Amniotic stem cell (primary cell): ENCODE measurements at places on chromosomes 1 and 21.

DNA sequence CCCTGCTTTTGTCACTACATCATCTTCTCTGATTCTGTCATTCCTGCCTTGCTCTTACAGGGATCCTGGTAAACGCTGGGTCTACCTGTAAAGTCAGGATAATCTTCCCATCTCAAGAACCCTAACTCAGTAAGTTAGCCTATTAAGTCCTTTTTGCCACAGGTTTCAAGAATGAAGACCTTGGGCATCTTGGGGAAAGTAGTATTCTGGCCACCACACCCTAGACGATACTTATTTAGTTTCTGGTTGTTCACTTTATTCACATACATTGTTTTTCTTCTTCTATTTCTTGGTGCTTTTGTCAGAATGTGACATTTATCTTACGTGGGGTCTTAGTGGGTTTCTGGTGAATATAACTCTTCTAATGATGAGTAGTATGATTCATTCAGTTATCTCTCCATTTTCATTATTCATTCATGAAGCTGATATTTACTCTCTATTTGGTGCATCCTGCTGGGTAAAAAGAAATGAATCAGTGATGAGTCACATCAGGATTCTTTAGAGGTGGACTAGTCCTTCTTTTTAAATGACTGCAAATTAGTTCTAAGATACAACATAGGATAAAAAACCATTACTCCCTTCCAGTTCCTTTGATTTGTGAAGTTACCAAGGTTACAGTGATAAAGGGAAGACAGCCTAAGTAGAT lies 514.4 kb upstream of the B3GALT2 start:
- peak; percentile 4 for DNase-seq

- DNase-seq, result no peak
These were observed 94.9 kb downstream of the ZNF644 start for GRCh38 chr1:90926971-90927370.

DNA sequence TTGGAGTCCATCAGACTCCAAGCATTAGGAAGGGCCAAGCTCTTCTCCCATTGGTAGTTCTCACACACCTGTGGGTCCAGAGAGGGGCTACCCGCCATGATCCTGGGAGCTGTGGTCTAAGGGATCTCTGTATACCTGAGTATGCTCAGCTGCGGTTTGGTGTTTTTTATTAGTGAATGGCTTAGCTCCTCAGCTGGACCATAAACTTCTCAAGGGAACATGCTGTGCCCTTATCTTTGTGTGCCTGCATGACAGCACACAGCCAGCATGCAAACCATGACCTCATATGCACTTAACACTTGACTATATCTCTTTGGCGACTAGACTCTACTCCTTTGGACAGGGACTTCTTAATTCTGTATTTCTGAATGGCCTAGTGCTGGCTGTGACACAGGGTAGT lies 94.5 kb downstream of the CD58 start:
- DNase-seq, result no peak

- peak; percentile 70 for DNase-seq
These were observed 7.3 kb downstream of the GLMN start for GRCh38 chr1:92291372-92291999.

DNA sequence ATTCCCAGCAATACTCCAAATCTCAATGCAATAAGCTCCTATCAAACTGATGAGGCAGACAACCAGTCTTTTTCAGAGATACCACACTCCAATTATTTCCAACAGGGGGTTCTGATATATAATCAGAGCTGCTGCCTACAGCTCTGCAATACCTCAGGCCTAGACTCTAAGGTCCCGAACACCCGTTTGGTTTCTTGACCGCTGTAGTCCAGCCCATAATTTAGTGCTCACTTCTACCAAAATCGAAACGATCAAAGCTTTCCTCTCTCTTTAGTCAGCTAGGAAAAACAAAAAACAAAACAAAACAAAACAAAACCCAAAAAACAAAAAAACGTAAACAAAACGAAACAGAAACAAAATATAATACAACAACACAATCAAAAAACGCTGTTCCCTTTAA lies 453.0 kb downstream of the NEGR1 start:
- DNase-seq, result no peak

- no peak for DNase-seq
These were observed 8.0 kb downstream of the CCDC17 start for GRCh38 chr1:45615885-45616284.

- DNase-seq, result no peak
These were observed 59.2 kb upstream of the TNR start for GRCh38 chr1:175802407-175803123.

- no peak for DNase-seq
These were observed at the start of gene TTLL10 for GRCh38 chr1:1173793-1174415. TTLL10 (plus strand) TSS chr1:1173880; CDS start chr1:1179216, 5,336 bp downstream.

- no peak for DNase-seq
These were observed 36.9 kb downstream of the C2CD2 start for GRCh38 chr21:41916888-41917433.

- no peak for DNase-seq
These were observed 8.9 kb upstream of the HAO2 start for GRCh38 chr1:119359730-119360129.

DNA sequence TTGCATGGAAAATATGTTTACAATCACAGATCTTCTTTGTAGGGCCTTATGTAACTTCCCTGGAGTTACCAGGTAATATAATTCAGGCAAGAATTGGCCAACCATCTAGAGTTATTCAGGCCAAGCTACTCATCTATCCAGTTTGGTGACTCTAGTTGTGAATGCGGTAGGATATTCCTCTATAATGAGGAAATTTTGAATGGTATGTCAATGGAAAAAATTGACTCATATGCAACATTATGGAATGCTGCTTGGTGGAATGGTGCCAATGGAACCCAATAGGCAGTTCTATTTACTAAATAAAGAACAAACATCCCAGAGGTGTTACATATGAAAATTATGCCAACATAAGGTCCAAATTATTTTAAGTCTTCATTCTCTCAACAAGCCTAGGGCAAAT lies 5.6 kb upstream of the TNFSF18 start:
- DNase-seq, result no peak

GRCh38 chr1:118926261-118926660 lies 61.9 kb downstream of the TBX15 start:
- no peak for DNase-seq

DNA sequence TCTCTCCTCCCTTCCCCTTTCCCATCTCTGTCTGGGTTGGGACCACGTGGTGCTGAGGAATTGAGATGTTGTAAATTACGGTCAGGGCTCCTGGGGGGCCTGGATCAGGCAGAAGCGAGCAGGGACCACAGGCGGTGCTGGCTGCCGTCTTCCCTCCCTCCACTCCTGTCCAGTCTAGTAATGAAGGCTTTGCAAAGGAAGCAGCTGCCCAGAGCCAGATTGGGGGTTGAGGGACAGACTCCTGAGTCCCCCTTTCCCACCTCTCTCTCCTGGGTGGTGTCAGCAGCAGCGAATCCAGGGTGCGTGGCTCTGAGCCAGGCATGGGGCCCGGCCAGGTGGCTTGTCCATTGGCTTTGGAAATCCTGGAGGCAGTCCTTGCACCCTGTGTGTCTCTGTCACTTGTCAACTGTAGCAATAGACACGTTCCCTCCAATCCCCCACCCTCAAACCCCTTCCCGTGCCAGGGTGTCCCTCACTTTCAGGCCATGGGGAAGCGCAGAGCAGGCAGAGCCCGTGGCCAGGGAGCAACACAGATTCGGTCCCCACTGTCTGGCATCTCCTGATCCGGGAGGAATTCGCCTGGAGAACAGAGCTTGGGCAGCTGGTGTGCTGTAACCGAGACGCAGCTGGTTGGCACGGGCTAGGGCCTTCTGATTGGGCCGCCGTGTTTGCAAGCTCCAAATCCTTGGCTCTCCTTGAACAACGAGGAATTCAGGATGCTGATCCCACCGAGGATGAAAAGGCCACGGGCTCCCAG lies 64.8 kb upstream of the WNT4 start:
- no peak for DNase-seq

DNA sequence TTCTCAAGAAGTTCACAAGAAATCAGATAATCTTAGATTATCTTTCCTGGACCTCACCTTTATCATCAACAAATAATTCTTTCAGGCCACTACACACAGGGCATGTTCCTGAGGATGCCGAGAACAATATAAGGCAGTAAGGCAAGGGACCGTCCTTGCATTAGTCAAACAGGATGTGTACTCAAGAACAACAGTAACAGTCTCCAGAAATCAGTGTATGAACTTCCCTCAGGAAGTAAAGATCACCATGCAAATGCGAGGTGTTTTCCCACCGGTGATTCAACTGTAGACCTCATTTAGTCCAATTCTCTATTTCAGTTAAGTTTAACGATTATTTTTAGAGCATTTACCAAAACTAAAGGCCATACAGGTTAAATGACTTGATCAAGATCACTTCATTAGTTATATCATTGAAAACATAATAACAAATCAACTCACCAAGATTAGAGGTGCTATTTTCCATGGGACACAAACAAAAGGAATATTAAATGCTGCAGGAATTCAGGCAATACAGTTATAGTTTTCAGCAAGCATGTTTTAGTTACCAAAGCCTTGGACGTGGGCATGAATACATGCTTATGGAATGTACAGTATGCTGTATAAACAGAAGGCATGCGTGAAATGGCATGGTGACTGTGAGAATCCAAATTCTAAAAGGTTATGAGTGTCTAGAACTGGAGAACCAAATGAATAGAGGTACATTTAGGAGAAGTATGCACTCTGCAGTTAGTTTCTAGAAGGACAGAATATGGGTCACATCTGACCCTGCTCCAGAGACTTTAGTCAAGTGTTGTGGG lies 145.2 kb downstream of the TNR start:
- no peak for DNase-seq

DNA sequence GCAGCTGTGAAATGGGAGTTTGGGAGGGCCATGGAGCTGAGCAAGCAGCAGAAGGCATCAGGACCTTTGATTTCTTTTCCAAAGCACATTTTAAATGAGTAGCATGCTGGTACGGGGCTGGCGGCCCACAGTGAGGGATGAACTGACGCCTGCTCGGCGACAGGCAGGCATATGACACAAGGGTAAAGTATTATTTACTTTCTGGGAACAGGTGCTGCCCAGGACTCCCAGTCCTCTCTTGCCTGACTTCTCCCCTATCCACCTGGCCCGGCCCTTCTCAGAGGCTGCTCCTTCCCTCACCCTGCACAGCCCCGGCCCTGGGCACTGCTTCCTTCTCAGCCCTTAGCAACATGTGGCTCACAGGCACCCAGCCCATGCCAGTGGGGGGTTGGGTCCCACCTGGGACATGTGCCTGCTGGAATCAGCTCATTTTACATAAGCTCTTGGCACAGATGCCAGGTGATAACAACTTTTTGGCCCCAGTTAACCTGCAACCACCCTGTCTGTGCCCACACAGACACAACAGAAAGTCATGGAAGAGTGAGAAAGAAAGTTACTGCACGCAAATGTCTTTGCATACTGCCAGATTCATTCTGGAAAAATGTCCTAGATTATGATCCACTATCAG lies 112.3 kb upstream of the GADD45A start:
- no peak for DNase-seq

DNA sequence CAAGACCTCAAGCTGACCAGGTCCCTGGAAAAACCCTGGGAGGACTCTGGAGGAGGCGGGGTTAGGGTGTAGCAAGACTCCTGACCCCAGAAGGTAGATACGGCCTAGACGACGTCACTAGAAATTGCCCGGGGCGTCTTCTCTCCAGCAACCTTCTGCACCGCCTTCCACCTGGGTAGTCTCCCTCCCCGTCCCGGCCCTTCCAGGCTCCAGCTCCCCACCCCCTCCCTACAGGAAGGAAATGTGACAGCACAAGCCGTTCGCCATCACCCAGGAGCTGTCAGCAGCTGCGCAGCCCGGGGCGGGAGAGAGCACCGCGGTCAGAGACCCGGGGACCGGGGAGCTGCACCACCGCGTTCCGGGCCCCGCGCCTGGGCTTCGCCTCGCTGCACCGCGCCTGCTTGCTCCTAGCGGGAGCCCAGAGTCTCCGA lies 20.0 kb downstream of the SERTAD4 start:
- DNase-seq, result no peak

DNA sequence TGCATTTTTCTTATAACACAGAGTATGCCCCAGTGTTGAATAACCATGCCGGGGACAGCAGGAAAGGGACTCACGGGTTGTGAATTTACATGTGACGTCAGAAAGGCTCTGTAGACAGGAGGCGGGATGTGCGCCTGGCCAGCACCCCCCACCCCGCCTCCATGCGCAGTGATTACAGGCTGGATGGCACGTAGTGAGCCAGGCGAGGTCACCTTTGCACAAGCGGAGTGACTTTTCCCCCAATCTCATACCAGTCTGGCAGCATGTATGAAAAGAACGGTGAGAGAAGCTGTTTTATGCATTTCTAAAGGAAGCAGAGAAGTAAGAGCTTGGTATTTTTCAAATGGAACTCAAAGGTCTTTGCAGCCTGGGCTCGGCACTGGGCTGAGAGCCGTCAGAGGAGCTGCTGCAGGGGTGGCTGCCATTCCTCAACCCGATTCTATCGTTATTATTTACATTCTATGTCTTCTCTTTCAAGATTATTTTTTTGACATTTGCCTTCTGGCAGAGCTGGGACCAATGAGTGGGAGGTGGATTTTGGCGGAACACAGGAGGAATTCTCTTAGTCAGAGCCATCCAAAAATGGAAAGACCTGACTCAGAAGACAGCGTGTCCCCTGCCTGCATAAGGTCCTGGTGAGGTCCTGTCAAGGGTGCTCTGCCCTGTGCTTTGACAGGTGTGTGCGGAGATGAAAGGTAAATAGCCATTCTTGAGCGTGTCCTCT lies 115.6 kb upstream of the SLC45A1 start:
- peak; percentile 72 for DNase-seq

DNA sequence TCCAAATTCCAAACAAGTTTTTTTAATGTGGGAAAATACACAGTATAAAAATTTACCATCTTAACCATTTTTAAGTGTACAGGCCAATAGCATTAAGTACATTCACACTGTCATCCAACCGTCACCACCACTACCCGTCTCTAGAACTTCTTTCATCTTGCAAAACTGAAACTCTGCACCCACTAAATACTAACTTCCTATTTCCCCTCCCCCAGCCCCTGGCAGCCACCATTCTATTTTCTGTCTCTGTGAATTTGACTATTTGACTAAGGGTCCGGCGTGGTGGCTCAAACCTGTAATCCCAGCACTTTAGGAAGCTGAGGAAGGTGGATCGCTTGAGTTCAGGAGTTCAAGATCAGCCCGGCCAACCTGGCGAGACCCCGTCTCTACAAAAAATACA lies 36.1 kb downstream of the CLSTN1 start:
- DNase-seq, result no peak

GRCh38 chr21:38938343-38938742 lies 132.6 kb downstream of the ETS2 start:
- DNase-seq, result no peak

GRCh38 chr1:109397581-109398342 lies at the start of gene SORT1:
SORT1 (minus strand) TSS chr1:109397918; CDS start chr1:109397892, 26 bp downstream.
- DNase-seq, result peak; percentile 52

- no peak for DNase-seq
These were observed 14.4 kb downstream of the ANP32E start for GRCh38 chr1:150221552-150221951.
